Peyer's patch (tissue), 4 donors: ENCODE measurements at places on chromosomes 7 and 10. TPM values are rescaled to one million over a fixed set of nuclear protein-coding genes. Genes with fewer than 3 reads are reported as not detected.

KAZALD1 gene
- total RNA-seq, result 39.1 TPM

GRCh38 chr10:47095211-47095610 lies 184.0 kb downstream of the PTPN20 start:
- H3K27me3 ChIP-seq, result no peaks in the 10 kb centered on the region
- H3K4me1 ChIP-seq, result no peaks in the 10 kb centered on the region
- H3K36me3 ChIP-seq, result no peaks in the 10 kb centered on the region
- DNase-seq, result no peak

DNA sequence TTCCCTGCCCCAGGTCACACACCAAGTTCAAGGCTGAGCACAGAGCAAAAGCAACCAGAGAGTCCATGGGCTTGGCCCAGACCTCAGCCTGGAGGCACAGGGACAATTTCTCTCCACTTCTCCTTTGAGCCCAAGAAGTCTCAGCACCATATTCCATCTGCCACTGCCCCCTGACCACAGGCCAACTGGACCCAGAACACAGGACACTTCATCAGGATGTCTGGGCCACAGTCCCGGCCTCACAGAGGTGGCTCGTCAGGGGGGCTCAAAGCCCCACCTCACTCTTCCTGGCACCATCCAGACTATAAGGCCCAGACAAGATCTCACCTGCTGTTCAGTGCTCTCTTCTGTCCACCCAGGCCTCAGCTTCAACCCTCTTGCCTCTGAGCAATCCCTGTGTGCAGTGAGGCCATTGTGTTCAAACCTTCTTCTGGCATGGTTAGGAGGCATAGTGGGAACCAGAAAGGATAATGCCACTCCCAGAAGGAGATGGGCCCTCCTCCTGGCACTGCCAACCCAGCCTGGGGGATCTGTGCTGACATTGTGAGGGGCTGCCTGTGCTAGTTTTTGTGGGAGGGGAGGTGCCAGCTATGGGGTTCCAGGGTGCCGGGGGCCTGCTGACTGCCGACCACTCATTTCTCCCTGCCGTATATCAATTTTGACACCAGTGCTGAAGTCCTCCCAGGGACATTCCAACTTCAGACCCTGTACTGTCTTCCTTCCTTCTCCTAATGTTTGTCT lies 49.7 kb upstream of the ANTXRL start:
- H3K4me1 ChIP-seq, result no peaks in the 10 kb centered on the region
- no peak overlapping the region for H3K4me3 ChIP-seq
- no peak overlapping the region for H3K27ac ChIP-seq
- H3K27me3 ChIP-seq, result no peaks in the 10 kb centered on the region
- no peaks in the 10 kb centered on the region for H3K36me3 ChIP-seq

- no peak overlapping the region for H3K27ac ChIP-seq
- H3K27me3 ChIP-seq, result no peaks in the 10 kb centered on the region
- no peak overlapping the region for H3K4me3 ChIP-seq
- DNase-seq, result no peak
Measured at GRCh38 chr7:28630350-28630749, 218.0 kb downstream of the CREB5 start.

DNA sequence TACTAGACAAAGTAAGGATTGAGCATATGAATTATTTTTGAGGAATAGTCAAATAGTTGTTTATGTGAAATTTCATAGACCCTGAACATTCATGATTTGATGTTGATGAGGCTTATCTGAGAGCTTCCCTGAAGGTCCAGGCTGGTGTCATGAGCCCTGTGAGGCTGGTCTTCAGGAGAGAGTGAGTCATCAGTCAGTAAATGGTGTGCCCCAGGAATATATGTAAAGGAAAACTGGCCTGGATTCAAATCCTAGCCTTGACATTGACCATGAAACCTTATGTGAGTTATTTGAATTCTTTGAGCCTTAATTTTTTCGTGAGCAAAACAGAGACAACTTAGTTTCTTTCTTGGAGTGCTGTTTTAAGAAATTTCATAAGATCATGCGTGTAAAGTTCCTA lies 6.2 kb downstream of the TMEM236 start:
- peaks cover 7% of the 10 kb centered on the region for H3K4me1 ChIP-seq
- no peak overlapping the region for H3K4me3 ChIP-seq
- no peaks in the 10 kb centered on the region for H3K27me3 ChIP-seq
- no peak for DNase-seq

DNA sequence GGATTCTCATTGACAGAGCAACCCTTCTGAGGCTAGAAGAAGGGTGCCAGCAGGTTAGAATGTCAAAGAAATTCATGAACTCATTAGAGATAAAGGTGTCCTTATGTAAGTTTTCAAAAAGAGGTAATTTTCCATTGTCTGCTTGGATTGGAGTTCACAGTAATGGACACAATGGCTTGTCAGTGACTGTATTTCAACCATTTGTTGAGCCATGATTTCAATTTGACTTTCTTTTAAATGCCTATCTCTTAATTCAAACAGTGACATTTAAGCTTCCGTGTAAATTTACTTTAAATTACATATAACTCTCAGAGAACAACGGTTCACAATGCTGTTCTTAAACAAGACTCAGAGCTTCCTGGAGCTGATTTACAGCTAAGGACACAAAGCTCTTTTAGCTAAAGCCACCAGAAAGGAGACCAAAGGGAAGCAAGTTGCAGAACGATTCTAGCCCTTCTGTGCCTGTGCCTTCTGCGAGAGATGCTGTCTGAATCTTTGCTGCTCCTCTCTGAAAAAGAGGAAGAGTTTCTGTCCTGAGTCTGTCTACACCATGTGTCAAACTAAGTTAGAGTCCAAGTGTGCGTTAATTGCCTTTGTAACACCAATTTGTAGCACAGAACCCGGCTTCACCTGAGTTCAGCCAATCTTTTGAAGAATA lies 42.2 kb upstream of the PFKP start:
- no peak overlapping the region for H3K27ac ChIP-seq
- DNase-seq, result no peak
- no peak overlapping the region for H3K4me3 ChIP-seq
- no peaks in the 10 kb centered on the region for H3K4me1 ChIP-seq
- H3K36me3 ChIP-seq, result no peaks in the 10 kb centered on the region
